Fibroblast of villous mesenchyme (primary cell): ENCODE measurements at places on chromosomes 16 and 17.

DNA sequence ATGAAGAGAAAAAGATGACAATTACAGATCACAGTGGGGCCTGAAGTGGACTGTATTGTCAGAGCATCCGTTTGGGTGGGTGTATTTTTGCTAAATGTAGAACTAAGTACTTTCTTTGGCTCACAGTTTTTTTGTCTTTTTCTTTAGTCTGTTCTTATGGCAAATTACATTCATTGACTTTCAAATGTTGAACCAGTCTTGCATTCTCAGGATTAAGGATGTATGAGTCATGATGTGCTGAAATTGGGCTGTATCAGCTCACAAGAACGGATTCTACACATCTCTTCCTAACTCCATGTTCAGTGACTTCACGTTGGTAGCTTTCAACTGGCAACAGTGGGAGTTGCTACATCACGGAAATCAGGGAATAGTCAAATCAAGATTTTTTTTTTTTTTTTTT lies 66.5 kb downstream of the TEX2 start:
- peak; percentile 77 for DNase-seq

DNA sequence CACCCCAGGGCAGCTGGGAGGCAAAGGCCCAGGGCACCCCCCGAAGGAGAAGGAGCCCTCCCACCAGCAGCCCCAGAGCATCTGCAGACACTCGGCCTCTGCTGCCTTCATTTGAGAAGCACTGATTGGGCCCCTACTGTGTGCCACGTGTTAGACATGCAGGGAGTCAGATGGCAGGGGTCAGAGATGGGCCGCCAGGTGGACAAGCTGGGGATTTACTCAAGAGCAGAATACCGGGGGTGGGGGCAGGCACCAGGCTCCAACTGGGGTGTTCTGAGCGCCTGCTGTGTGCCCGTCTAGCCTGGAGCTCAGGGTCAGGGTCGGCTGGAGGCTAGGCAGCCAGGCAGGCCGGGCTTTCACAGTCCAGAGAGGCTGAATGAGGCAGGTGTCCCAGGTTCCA lies 18.7 kb downstream of the TPSG1 start:
- DNase-seq = no peak

- no peak for DNase-seq
Observed at GRCh38 chr16:60181536-60181935, 1447.4 kb upstream of the GOT2 start.

GRCh38 chr17:50737118-50737698 lies 17.8 kb downstream of the LUC7L3 start:
- DNase-seq = no peak

DNA sequence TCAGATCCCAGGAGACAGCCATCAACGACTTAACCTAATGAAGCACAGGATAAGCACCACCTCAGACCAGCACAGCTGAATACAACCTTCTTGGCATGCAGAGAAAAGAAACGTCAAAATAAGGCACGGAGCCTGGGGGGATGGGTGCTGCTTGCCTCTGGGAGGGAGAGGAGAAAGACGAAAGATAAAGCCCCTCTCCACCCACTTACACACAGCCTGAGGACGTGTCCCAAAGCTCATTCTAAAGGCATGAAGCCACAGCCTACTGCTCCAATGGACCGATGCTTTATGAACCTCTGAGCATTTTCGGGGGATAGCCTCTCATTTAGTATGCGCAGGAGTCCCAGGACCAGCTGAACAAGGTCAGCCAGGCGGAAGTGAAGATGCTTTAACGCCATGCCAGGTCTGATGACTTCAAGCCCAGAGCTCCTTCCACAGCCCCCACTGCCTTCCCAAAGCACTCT lies 31.1 kb downstream of the ST3GAL2 start:
- DNase-seq = no peak

DNA sequence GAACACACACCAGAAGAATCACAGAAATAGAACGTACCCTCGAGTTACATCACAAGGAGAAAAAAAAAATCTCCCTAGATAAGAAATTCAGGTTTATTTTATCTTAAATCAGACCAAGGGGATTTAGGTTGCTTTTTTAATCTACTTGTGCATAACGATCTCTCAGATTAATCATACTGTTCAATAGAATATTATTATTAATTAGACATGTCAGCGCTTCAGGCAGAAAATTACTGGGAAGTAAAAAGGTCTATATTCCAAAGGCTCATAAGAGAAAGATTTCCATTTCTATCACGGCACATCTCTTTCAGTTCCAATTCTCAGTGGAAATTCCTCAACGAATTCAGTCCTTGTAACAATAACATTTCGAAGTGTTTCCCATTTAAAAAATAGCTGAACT lies 77.7 kb upstream of the PSMD7 start:
- no peak for DNase-seq

DNA sequence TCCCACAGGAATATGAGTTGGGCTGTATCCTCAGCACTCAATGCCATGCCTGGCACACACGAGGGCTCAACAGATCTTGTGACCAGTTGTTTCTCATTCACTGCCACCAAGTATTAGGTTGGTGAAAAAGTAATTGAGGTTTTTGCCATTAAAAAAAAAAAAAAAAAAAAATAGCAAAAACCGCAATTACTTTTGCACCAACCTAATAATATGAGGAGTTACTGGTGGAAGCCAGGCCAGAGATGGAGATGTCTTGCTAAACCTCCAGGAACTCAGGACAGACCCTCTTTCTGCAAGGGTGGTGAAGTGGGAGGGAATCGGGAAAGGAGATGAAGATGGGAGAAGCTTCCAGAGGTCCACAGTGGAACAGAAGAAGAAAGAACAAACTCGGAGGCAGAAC lies 124.6 kb downstream of the DYNLRB2 start:
- DNase-seq = no peak

DNA sequence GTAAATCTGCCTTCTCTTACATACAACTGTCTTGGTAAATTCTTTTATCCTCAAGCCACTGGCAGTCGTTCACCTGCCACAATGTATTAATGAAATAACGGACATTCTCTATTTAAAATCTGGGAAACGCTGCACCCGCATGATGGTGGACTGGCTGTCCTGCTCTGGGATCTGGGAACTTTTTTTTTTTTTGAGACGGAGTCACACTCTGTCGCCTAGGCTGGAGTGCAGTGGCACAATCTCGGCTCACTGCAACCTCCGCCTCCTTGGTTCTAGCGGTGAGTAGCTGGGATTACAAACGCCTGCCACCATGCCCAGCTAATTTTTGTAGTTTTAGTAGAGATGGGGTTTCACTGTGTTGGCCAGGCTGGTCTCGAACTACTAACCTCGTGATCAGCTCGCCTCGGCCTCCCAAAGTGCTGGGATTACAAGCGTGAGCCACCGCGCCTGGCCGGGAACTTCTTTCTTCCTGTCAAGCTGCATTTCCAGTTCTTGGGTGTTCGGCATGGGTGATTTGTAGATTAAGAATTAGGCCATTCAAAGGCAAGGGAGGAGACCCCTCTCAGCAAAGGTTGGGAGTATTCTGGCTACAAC lies 28.3 kb downstream of the PRDM7 start:
- DNase-seq = no peak

GRCh38 chr17:77419547-77420094 lies 278.9 kb downstream of the SEC14L1 start:
- DNase-seq = no peak

DNA sequence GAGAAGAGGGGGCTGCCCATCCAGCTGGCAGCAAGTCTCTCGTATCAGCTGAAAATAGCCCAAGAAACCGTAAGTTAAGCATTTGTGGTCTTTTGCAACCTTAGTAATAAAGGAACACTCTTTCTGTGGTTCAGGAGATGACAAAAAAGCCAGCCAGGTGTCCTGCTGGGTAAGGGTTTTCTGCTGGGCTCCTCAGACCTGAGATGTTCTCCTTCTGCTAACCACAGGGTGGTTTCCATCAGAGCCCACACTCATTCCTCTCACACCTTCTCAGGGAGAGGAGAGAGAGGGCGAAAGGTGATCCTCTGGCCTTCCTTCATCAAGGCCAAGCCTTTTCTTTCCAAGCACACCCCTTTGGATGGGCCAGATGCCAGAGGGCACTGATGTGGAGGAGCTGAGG lies 70.7 kb downstream of the TEX14 start:
- no peak for DNase-seq

DNA sequence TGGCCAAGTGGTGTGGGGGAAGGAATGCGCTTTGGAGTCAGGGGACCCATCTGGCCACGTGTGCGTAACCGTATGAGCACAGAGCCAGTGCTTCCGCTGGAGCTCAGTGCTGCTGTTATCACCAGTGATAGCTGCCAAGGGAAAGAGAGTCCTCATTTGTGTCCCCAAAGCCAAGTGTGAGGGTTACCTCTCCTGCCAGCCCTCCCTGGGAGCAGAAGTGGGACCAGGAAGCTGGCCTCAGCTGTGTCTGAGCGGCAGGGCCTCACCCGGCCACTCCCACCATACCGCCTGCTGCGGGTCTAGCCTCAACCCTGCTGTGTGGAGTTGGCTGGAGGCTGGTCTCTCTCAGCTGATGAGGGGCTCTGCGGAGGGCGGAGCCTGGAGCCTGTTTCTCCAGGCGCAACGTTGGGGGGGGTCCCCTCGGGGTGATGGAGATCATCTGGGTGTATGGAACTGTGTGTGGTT lies 44.5 kb downstream of the MEAK7 start:
- no peak for DNase-seq

DNA sequence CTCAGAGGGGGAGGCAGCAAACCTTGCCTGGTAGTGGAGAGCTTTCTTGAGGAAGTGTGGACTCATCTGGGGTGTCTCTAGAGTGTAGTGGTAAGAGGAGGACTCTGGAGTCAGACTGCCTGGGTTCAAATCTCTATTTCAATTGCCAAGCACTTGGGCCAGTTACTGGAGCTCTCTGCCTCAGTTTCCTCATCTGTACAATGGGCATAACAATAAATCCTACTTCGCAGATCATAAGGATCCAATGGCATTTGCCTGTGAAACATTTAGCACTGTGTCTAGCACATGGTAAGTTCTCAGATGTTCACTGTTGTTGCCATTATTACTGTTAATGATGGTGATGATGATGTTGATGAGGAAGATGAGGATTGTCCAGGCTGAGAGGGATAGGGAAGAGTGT lies 23.6 kb upstream of the WFDC1 start:
- DNase-seq = no peak

DNA sequence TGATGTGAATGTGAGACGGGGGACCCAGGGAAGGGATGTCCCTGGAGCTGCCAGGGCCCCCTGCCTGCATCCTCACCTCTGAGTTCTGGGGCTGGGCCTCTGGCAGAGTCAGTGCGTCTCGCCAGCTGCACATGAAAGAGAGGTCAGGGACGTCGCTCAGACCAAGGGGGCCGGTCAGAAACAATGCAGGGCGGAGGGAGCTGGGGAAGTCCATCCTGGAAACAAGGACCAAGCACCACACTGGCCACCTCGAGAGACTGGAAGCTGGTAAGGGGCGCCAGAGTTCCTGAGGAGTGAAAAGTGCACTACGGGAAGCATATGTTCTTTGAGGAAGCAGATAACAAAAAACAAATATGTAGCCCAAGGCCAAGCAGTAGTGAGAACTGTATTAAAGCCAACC lies 2.1 kb downstream of the TAF1C start:
- DNase-seq = no peak

- peak; percentile 93 for DNase-seq
Observed at GRCh38 chr17:55451203-55451641, 29.6 kb upstream of the MMD start.

DNA sequence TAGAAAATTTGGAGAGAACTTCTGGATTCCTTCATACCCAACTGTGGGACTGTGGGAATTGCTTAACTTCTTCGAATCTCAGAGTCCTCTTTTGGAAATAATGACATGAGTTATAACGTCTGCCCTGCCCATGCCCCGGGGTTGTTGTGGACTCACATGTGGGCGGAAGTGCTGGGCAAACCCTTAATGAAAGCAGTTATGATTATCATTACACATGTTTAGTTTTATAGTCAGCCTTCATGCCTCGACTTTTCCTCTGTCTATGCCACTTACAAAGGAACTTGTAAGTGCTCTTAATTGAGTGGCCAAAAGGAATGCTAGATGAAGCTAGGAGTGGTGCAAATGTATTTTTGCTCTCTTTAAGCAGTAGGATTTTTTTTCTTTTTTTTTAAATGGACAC lies 3.9 kb downstream of the KRT27 start:
- no peak for DNase-seq

DNA sequence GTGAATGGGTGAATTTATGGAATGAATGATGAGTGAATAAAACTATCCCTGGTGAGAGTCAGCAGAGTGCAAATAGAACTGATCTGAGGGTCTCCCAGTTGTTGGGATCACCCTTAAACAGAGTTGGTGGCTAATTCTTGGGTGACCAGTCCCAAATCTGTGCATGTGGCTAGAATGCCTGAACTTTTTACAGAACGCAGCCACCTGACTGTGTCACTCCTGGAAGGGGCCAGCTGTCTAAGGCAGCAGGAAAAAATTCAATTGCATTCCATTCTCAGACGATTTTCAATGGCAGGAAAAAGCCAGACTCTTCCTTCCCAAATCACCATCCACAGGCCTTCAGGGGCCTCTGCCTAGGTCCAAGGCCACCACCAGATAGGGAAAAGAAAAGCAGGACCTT lies 43.5 kb downstream of the BEAN1 start:
- DNase-seq = no peak

DNA sequence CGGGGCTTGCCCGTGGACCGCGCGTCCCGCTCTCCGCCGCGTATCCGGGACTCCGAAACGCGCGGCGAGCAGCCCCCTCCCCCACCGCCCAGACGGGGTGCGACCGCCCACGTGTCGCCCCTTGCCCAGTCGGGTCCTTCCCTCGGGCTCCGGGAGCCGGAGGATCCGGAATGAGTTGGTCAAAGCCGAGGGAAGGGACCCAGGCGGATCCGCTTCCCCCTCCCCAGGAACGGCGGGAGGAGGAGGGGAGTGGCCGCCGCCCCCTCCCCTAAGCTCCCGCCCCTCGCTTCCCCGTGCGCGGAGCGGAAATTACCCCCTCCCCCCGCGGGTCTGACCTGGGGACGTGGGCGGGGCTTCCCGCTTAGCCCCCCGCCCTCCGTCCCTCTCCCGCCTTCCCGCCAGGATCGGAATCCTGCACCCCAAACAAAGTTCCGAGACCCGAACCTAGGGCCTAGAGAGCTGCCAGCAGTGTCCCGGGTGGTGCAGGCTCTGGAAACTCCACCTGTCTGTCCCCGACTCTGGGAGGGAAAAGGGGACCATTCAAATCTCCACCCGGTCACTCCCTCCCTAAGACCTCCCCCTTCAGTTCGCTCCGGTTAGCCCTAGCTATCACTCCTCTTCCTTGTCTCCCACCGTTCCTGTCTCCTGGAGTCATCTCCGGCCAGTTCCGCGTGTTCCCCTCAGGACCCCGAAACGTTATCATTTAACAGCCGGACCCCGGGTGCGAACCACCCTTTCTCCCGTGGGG lies 1.0 kb upstream of the IGF2BP1 start:
- peak; percentile 18 for DNase-seq

GRCh38 chr16:56137269-56137668 lies 54.0 kb upstream of the GNAO1 start:
- DNase-seq = no peak
